Renal cortical epithelial cell (primary cell): ENCODE measurements at places on chromosomes 6 and 20. TPM values are rescaled to one million over a fixed set of nuclear protein-coding genes. Genes with fewer than 3 reads are reported as not detected.

GRCh38 chr6:81720427-81720826 lies 32.1 kb downstream of the TENT5A start:
- DNase-seq, result no peak

The OTOR gene
- total RNA-seq, result not detected in 2 replicates

- DNase-seq, result no peak
Measured at GRCh38 chr20:17650301-17651128, 31.5 kb downstream of the RRBP1 start.

DNA sequence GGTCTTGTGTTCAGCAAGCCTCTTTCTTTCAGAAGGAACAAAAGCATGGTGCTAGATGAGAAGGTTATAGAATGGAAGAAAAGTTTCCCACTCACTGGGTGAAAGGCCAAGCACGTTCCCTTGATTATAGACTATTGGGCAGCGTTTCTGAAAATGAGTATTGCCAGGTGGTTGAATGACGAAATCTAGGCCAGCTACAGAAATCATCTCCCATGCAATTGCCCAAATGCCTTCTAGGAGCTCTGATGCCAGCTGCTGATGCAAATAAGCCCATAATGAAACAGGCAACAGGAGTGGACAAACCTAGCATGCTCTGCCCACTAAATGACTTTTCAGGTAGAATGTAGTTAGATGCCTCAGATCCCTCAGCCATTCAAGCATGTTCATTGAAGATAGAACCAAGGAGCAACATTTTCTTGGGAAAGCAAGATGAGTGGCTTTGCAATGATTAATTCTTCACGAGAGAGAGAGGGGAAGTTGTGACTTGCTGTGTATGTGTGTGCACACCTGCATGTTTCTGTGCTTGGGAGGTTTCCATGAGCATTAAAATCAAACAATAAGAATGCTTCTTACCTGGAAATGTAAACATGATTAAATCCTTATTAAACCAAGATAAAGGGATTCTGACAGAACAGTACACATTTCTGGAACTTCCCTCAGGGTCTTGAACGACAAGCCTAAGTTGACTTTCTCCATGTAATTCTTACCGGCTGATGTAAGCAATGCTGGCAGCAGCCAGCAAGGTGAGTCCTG lies 43.6 kb downstream of the ADTRP start:
- peak; percentile 15 for DNase-seq

- no peak for DNase-seq
Measured at GRCh38 chr6:116307633-116308032, 27.9 kb upstream of the TSPYL1 start.

The ISM1 gene
- 0.99 TPM in 1 of 2 replicates, not detected in the other for total RNA-seq

The TTI1 gene
- 14.4 and 20.6 TPM in 2 replicates for total RNA-seq

GRCh38 chr6:56521454-56521853 lies 121.2 kb downstream of the DST start:
- DNase-seq, result no peak

DNA sequence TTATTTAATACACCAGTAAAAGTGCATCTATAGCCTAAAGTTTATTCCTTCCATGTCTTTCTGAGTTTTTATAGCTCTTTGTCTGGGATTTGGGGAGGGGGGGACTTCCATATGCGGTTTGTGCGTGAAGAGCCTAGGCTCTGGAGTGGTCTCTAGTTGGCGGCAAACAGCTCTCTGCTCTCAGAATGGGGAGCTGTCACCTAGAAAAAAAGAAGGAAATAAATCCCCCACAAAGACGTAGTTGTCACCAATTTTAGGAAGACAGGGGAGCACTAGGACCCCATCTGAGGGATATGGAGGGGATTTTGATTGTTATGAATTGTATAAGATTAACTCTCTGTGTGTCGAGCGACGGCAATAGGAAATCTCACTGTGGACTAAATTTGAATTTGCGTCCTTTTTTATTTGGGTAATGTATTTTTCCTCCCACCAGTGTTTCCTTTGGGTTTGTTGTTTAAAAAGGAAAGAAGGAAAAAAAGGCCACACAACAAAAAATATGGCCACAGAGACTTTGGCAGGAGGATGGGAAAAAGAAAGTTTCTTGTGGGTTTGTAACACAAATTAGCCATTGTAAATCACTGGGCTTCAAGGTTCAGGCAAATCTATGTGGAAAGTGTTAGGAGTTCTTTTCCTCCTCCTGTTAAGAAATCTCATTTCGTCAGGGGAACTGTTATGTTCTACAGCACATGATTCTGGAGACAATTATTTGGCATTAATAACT lies 7.4 kb downstream of the POU3F2 start:
- no peak for DNase-seq

DNA sequence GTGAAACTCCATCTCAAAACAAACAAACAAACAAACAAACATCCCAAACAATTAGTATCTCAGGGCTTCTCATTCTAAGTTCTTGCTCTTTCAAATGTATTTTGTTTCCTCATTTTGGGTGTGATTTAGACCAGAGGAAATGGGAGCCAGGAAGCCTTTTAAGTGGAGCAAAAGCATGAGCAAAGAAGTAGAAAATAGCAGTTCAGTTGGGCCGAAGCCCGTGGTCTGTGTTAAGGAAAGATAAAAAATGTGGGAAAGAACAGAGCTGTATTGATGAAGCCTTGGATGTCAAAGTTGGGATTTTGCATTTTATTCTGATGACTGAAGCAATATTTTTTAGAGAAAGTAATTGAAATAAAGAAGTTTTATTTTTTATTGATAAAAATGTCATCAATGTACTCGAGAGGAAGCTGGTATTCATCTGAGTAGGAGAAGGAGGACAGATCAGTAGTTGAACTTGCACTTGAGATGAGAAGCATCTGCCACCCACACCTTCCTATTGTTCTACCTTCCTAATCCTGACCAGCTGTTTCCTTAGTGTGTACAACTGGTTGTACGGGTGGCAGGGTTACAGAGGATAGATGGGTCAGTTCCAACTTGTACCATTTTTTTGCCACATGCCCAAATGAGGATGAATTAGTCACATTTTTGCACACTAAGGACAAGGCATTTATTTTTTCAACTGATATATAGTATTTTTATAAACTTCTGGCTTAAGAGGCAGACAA lies 56.1 kb downstream of the KIAA0408 start:
- DNase-seq, result no peak

DNA sequence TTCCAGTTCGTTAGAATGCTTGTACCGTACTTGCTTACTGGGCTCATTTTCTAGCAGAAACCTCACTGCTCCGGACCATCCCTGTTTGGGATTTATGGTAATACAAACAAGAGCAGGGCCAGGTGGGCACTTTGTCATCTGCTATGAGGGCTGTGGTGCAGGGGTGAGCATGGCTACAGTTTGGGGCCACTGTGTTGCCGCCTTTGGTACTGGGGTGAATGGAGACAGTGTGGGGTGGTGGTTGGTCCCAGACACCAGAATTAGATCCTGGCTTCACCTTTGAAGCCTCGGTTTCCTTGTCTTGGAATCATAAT lies 95.0 kb downstream of the TOX2 start:
- DNase-seq, result no peak

DNA sequence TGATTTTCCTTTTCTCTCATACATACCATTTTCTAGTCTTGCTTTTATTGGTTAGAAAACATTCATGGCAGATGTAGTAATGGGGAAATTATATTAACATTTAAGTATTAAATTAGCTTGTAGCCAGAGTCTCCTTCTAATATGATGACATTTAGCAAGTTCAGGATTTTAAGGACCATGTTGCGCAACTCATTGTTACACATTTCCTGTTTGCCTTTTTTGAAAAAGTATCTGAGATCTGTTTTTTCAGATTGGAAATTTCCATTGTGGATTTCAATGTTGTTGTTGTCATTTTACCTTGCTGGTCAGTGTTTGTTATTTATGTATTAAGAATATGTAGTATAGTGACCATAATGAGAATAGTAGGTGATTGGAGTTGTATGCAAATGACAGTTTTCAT lies 38.7 kb downstream of the CDKAL1 start:
- peak; percentile 74 for DNase-seq

GRCh38 chr6:11271228-11272020 lies 39.0 kb upstream of the NEDD9 start:
- DNase-seq, result no peak

DNA sequence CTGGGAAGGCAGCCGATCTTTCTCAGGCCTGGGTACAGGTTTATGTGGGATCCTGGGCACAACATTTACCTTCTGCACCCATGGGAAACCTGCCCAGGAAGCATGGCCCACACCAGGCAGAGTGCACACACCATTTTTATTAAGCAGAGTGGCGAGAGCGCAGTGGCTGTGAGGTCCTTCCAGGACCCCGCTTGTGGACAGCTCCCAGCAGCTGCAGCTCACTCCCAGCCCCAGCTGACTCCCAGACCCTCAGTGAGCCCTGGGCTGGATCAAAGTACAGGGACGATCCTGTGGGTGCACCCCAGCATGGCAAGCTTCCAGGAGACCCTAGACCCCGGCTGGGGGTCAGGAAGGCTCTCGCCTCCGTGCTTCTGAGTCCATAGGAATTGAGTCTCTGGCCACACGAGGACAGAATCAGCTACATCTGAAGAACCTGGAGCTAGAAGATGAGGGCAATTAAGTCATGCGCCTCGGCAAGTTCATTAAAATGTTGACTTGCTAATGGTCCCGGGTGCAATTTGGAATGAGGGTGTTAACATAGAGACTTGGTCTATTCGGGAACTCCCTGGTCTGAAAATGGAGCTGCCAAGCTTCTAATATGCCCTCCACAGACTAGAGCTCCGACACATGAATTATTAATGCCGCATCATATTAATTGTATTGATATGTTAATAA lies 65.4 kb upstream of the SLCO4A1 start:
- DNase-seq, result peak; percentile 23

The PNLDC1 gene
- total RNA-seq, result not detected in 2 replicates

The GDAP1L1 gene
- not detected in 2 replicates for total RNA-seq

The HCRTR2 gene
- not detected in 2 replicates for total RNA-seq

DNA sequence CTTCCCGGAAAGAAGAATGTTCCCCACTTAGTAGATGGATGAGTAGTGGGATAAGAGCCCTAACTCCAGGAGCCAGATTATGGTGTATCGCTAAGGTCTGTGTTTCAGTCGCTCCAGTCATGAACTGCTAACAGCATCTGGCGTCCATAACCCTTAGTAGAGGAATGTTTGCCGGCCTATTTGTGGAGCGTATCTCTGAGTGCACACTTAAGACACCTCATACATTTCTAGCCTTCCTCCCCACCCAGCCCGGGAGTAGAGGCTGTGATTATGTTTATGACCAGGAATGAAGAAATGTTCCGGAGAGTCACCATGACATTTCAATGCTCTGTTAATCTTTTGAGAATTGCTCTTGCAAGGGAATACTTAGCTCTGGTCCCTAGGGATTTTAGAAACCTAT lies 251.1 kb upstream of the SOX4 start:
- DNase-seq, result no peak

The TGM3 gene
- not detected in 2 replicates for total RNA-seq

GRCh38 chr6:15926256-15926655 lies 202.6 kb upstream of the MYLIP start:
- DNase-seq, result no peak

- DNase-seq, result no peak
Measured at GRCh38 chr6:144935661-144936060, 650.5 kb downstream of the UTRN start.

GRCh38 chr6:46963626-46964025 lies 41.9 kb upstream of the ADGRF5 start:
- DNase-seq, result peak; percentile 19

GRCh38 chr20:23657202-23657601 lies 19.4 kb upstream of the CST3 start:
- DNase-seq, result no peak

DNA sequence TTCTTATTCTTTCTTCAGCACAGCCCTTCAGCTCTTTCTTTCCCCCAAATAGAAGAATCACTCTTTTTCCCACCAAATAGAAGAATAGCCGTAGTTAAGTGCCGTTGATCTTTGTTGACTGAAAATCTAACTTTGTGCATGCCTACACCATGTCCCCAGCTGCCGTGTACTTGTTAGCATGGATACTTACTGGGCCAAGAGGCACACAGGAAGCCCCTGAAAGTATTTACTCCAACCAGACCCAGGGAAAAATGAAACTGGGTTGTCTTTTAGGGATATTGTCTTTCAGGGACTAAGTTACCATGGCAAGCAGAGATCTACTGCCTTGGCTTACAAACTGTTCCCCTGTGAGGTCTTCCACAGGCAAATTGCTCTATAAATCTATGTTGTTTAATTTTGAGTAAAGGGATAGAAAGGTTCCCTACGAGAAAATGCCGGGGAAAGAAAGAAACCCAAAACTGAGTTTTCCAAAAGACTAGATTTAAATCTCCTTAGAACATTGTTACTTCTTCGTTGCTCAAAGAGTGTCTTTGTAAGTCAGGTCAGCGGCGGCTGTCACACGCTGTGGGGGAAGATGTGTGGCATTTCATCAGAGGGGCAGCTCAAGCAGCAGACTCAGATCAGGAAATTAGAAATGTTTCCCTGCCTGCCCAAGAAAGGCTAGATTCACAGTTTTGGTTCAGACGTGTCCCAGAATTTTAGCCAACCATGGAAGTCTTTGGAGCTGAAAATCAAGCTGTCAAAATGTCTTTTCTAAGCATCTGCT lies 188.2 kb upstream of the PRND start:
- DNase-seq, result no peak

DNA sequence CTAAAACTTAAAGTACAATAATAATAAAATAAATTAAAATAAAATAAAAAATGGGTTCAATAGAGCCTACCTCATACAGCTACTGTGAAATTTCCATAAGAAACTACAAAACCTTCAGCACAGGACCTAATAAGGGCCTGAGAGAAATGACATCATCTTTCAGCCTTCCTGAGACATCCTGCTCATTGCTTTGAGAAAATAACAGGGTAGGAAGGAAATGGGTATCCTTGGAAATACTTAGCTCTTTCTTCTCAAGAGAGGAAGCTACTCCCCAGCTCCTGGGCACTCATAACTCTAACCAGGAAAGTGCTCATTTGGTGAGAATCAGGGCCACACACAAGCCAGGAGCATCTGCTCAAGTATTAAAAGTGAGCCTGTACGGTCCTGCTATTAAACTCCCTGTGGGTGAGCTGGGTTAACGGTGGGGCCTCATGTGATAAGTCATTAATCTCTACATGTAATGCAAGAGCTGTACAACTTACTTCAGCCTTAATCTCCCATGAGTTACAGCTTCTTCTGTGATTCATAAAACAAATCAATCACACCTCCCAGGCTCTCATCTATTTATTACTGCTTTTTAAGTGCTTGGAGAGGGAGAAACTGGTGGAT lies 141.4 kb downstream of the MAFB start:
- DNase-seq, result no peak

DNA sequence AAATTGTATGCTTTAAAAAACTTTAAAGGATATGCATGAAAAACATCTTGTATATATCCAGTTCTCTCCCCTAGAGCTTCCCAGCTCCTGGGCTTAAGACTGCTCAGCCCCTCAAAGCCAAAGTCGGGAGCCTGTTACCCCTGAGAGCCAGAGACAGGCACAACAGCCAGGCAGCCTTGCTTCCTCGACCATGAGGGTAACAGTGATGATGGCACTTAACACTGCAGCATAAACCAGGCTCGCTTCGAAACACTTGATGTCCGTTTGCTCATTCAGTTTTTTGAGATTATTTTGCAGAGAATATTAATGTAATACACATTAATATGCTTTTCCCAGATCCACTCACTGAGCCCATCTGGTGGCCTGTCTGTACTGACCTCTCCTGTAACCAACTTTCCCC lies 47.2 kb downstream of the RPP40 start:
- no peak for DNase-seq
